ENCODE measurements at places on chromosomes 7 and 10.

- DNase-seq = no peak
- no peak overlapping the region for H3K4me3 ChIP-seq
- no peaks in the 10 kb centered on the region for H3K27me3 ChIP-seq
- no peak overlapping the region for H3K27ac ChIP-seq
- H3K4me1 ChIP-seq = peaks cover 15% of the 10 kb centered on the region
- H3K36me3 ChIP-seq = peaks cover 10% of the 10 kb centered on the region
These were observed 10.8 kb upstream of the LRRC4 start for GRCh38 chr7:128042012-128042411.

DNA sequence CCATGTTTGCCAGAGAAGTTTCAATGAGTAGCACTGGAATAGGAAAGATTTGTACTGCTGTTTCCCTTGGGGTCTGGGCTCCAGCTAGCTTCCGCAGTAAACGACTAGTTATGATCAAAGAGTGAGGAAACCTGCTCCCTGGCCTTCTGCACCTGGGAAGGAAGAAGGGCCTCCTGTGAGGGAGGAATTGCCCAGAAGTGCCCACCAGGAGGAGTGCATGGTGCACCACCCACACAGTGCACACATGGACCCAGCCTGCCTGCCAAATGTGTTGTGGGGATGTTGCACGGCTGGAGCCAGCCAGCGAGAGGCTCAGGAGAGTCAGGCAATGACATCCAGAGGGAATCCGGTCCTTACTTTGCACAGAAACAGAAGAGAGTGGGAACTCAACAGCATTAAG is 27.0 kb upstream of the FAM107B start:
- no peak overlapping the region for H3K27ac ChIP-seq
- no peaks in the 10 kb centered on the region for H3K4me1 ChIP-seq
- no peak for DNase-seq
- H3K27me3 ChIP-seq = no peaks in the 10 kb centered on the region
- no peak overlapping the region for H3K4me3 ChIP-seq

DNA sequence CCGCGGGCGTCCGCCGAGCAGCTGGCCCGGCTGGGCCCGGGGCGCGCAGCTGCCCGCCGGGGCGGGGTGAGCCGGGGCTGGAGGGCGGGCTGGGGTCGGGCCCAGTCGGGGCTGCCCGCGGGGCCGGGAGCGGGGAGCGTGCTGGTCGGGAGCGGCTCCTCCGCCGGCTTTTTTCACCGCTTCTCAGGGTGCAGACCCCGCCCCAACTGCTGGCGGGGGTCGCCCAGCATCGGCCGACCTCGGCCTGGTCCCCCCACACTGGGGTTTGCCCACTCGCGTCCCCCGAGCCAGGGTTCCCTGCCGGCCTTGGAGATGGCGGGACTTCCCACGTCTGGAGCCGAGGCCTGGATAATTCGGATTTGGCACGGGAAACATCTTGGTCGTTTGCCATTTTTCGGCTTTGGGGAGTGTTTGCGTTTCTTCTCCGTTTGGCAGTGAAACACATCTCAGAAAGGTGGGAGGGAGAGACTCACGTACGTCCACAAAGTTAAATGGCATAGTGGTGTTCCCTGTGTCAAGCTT is 432 bp downstream of the TMEM248 start:
- H3K27ac ChIP-seq = peak overlapping the region; percentile 98
- H3K4me3 ChIP-seq = peak overlapping the region; percentile 99
- peaks cover 22% of the 10 kb centered on the region for H3K36me3 ChIP-seq

GRCh38 chr10:31739711-31740110 is 188.9 kb downstream of the ARHGAP12 start:
- H3K27ac ChIP-seq = no peak overlapping the region
- DNase-seq = no peak
- H3K4me1 ChIP-seq = peaks cover 11% of the 10 kb centered on the region

DNA sequence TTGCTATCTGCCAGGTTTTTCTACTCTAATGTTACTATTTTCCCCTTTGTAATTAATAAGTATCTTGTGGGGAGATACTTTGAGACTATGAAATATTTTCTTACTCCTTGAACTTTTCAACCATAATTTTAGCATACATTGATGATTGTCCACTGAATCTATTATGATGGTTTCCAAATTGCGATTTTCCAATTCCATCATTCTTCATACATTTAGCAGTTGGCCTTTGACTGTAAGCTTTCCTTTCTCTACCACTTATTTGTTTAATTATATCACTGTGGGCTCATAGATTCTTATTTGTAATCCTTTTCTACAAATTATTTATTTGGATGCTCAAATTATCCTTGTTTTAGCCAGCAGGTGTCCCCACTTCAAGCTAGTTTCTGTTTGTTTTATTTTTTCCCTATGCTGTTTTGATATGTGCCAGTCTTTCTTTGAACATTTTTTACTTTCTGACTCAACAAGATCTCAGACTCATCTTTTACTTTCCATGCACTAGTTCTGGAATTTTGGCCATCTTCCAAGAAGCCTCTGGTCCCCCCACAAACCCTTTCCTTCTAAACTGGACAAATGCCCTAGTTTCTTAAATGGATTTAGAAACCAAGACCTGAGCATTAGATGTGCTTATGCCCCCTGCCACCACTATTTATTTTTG is 11.4 kb upstream of the MRPS16 start:
- H3K36me3 ChIP-seq = no peaks in the 10 kb centered on the region
- H3K27ac ChIP-seq = no peak overlapping the region
- H3K4me1 ChIP-seq = peaks cover 3% of the 10 kb centered on the region
- no peaks in the 10 kb centered on the region for H3K27me3 ChIP-seq
- H3K4me3 ChIP-seq = no peak overlapping the region

DNA sequence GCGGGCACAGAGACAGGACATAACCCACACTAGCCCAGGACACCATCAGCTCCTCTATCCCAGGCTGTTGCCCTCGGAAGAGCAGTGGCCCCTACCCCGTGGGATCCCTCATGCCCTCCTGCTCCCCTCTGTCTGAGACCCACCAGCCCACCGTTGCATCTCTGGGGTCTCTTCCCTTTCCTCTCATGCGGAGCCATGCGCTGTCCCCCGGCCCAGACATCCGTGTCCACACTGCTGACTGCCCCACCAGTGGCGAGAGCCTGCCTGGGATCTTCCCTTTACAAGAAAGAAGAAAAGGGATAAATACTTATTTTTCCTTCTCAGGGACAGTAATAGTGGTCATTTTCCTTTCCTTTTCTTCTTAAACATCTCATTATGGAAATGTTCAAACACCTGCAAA is 115.4 kb downstream of the WDR37 start:
- no peaks in the 10 kb centered on the region for H3K4me1 ChIP-seq
- no peak overlapping the region for H3K27ac ChIP-seq
- no peak for DNase-seq

GRCh38 chr10:93186653-93187052 is 113.0 kb downstream of the CYP26A1 start:
- H3K27me3 ChIP-seq = peaks cover 2% of the 10 kb centered on the region
- DNase-seq = no peak
- H3K36me3 ChIP-seq = no peaks in the 10 kb centered on the region
- H3K4me3 ChIP-seq = no peak overlapping the region

DNA sequence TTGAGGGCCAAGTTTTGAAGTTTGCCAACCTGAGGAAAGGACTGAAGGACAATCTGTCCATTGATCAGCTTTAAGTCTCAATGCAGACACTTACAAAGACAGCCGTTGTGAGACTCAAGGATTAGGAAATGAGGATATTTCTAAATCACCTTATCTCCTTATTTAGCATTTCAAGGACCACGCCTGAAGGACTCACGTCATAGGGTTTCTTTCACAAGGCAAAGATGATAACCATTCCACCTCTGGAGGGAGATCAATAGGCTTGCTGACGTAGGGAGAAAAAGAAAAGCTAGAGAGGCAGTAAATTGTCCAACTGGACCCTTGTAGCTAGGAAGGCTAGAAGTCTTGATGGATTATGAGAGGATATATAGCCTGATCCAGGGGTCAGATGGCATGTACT is 3.3 kb upstream of the ASB4 start:
- no peaks in the 10 kb centered on the region for H3K4me1 ChIP-seq
- no peak for DNase-seq
- no peaks in the 10 kb centered on the region for H3K36me3 ChIP-seq
- no peak overlapping the region for H3K4me3 ChIP-seq
- no peak overlapping the region for H3K27ac ChIP-seq

GRCh38 chr10:33805831-33806230 is 471.4 kb upstream of the NRP1 start:
- no peak for DNase-seq
- H3K4me3 ChIP-seq = no peak overlapping the region
- H3K36me3 ChIP-seq = no peaks in the 10 kb centered on the region
- H3K27ac ChIP-seq = no peak overlapping the region
- H3K4me1 ChIP-seq = no peaks in the 10 kb centered on the region

DNA sequence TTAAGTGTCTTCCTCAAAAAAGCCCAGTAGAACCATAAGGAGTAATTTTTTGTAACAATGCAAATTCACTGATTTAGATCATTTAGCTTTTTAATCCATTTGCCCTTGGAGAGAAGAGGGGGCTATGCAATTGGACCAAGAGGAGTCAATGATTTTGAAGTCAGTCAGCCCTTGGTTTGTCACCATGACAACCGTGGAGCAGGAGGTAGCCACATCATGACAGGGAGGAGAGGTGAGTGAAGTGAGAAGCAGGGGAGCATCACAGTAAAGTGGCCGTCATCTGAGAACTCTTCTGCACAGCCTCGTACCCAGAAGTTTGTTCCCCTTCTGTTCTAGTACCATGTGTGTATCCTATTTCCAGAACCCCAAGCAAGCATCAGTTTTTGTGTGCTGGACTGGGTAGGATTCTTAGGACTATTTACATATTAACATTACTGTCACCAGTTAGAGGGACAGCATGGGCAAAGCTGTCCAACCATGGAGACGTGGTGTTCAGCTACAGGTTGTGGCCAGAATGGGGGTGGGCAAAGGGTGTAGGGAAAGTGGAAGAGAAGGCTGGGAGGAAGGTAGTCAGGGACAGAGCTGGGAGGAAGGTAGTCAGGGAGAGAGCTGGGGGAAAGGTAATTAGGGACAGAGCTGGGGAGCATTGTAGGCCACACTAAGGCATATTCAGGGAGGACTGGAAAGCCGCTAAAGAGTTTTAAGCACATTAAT is 13.1 kb downstream of the UBE3C start:
- peaks cover 78% of the 10 kb centered on the region for H3K4me1 ChIP-seq
- no peaks in the 10 kb centered on the region for H3K27me3 ChIP-seq
- no peak overlapping the region for H3K27ac ChIP-seq
- no peak for DNase-seq
- H3K36me3 ChIP-seq = peaks cover 22% of the 10 kb centered on the region

DNA sequence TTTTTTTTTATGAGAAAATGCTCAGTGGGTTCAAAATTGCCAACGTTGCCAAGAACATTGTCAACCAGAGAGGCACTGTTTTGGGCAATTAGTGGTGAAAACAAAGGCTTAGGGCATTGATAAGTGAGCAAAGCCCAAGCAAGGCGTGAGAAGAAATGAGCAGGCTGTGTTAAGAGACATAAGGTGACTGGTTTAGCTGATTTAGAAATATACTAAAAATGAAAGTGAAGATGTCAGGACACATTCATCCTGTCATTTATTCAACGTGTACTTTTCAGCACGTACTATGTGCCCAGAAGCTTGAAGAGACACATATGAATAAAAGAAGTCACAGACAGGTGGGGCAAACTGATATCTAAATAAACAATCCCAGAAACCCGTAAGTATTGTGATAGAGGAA is 31.8 kb downstream of the AOAH start:
- peaks cover 55% of the 10 kb centered on the region for H3K4me1 ChIP-seq
- H3K27me3 ChIP-seq = no peaks in the 10 kb centered on the region
- H3K4me3 ChIP-seq = peak overlapping the region; percentile 60
- DNase-seq = peak; percentile 52
- H3K36me3 ChIP-seq = peaks cover 17% of the 10 kb centered on the region

GRCh38 chr7:2631946-2632732 is at the start of gene TTYH3:
Gene TTYH3, plus strand, starts transcription at chr7:2631986. Its CDS starts 170 bp downstream, at chr7:2632156.
- peaks cover 14% of the 10 kb centered on the region for H3K4me1 ChIP-seq
- H3K4me3 ChIP-seq = peak within 1 kb of the TSS; percentile 91

DNA sequence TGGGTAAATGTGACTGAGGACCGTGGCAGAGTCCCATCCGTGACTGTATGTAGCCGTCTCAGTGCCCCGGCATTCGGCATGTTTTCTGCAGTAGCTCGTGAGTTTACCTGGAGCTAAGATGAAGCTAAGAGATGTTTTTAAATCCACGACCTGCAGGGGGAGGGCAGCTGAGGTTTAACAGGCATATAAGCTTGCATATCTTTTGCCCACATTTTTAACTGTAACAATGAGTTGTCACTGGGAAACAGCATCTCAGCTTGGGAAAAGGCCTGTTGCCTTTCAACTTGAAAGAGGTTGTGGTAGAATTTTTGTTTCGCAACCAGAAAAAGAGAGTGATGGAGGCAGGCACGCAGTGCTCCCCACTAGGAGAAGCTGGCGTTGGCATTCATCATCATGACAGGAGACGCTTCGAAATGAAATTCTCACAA is 77.7 kb downstream of the CELF2 start:
- H3K27ac ChIP-seq = no peak overlapping the region
- DNase-seq = peak; percentile 19
- peaks cover 33% of the 10 kb centered on the region for H3K4me1 ChIP-seq
- H3K27me3 ChIP-seq = no peaks in the 10 kb centered on the region
- no peaks in the 10 kb centered on the region for H3K36me3 ChIP-seq
- no peak overlapping the region for H3K4me3 ChIP-seq

DNA sequence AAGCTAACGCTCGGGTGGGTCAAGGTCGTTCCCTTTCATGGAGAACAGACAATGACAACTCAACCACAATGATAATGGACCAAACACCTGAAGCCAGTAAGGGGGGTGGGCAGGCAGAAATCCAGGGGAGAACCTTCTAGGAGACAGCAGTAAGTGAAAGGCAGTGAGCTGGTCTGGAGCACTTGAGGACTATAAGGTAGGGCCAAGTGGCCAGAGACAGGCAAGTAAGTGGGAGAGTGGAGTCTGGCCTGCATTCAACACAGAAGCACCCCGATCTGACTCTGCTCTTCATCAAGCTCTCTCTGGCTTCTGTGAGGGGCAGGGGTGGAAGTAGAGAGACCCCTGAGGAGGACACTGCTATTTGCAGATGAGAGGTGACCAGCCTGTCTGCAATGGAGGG is 7.7 kb upstream of the IKZF1 start:
- H3K4me3 ChIP-seq = no peak overlapping the region
- DNase-seq = no peak
- H3K4me1 ChIP-seq = peaks cover 53% of the 10 kb centered on the region
- no peaks in the 10 kb centered on the region for H3K27me3 ChIP-seq
- H3K27ac ChIP-seq = no peak overlapping the region

- no peaks in the 10 kb centered on the region for H3K4me1 ChIP-seq
- DNase-seq = no peak
- no peaks in the 10 kb centered on the region for H3K36me3 ChIP-seq
- H3K27ac ChIP-seq = no peak overlapping the region
- no peaks in the 10 kb centered on the region for H3K27me3 ChIP-seq
- no peak overlapping the region for H3K4me3 ChIP-seq
These were observed 51.0 kb upstream of the PPP2R2D start for GRCh38 chr10:131849591-131850382.

DNA sequence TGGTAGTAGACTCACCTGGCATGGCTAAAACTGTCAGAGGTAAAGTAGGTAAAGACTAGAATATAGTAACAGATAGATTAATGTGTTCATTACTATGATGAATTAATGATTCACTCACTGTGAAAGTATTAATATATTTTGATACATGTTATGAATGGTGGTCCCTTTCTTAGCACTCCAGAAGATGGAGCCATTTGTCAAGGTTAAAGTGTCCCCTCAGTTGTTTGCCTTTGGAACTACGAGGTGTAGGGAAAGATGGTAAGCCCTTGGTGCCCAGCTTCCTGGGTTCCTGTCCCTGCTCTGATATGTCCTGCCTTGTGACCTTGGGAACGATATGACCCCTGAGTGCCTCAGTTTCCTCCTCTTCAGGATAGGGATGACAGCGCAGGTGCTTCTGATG is 49.4 kb downstream of the HTRA1 start:
- H3K27ac ChIP-seq = no peak overlapping the region
- H3K4me1 ChIP-seq = peaks cover 5% of the 10 kb centered on the region
- no peaks in the 10 kb centered on the region for H3K27me3 ChIP-seq
- DNase-seq = no peak

Measured in activated CD4-positive, alpha-beta T cell treated with anti-CD3 and anti-CD28 coated beads for 36 hours (primary cell).